CD4-positive, alpha-beta T cell treated with Interleukin-6 for 4 hours (primary cell): ENCODE measurements at places on chromosomes 7 and 10.

DNA sequence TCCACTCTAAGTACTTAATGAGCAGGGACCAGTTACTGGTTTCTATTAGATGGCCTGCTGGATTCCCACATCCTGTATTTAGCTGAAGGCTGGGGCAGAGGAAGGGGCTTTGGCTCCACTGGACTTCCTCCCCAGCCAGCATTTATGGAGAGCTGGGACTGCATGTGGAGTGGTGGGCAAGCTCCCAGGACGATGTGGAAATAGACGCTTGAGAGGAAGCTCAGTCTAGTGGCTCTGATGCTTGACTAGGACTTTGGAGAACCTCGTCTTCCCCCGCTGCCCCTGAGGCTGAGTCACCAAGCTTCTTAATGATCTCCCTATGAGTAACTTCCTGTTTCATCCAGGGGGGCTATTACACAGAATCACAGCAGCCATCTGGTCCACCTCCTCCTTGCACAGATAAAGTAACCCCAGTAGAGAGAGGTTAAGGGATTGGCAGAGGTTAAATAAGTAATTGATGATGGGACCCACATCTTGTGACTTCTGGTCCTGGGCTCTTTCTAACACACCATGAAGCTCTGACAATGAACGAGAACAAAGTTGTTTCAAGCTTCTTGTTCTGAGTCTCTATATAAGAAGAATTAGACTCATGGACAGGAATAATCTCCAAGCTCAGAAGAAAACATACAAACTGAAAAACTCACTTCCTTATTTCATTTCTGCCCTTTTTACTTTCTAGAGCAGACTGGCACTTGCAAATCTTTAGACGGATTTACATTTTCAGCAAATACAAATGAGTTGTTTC is 126.2 kb downstream of the PRPF18 start:
- DNase-seq = peak; percentile 14

GRCh38 chr10:17101257-17101909 is 28.2 kb downstream of the CUBN start:
- DNase-seq = no peak

DNA sequence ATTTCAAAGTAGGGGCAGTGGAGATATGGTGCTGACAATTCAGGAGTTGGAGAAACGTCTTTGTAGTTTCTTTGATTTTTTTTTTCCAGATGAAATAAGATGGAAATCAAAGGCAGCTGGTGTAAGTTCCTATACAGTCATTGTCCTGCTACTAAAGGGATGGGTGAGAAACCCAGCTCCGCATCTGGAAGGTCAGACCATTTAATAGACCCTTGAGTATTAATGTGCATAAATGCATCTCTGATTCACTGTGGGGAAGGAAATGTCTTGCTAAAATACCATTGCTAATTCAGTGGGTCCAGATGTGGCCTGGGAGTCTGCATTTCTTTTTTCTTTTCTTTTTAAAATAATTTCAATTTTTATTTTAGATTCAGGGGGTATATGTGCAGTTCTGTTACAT is 15.5 kb downstream of the ABCB4 start:
- no peak for DNase-seq

GRCh38 chr10:77266242-77266641 is 371.4 kb downstream of the KCNMA1 start:
- no peak for DNase-seq

- no peak for DNase-seq
These were observed 73.0 kb upstream of the IL6 start for GRCh38 chr7:22653951-22654350.

DNA sequence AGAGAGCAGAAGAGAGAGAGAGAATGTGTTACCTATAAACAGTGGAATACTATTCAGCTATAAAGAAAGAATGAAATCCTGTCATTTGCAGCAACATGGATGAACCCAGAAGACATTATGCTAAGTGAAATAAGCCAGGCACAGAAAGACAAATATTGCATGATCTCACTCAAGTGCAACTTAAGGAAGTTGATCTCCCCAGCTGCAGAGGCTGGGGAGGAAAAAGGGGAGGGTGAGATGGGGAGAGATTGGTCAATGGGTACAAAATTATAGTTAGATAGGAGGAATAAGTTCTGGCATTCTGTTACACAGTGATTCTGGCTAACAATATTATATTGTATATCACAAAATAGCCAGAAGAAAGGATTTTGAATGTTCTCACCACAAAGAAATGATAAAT is 11.2 kb upstream of the JAZF1 start:
- DNase-seq = no peak

DNA sequence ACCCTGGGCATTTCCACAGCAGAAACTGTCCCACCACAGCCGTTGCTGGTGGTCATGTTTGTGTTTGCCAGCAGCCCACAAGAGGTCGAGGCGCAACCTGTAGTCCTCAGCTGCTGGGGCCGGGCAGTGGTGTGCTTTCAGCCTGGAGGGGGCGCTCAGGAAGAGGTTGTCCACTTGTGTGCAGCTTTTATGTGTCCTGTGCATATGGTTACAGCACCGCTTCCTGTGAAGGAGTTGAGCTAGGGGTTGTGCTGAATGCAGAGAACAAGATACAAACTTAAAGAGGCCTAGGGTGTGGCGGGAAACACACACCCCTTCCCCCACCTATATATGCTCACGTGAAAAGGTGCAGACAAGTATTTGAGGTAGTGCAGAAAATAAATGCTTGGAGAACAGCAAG is 29.5 kb upstream of the PFKFB3 start:
- DNase-seq = peak; percentile 79

GRCh38 chr10:123912871-123913270 is 21.3 kb upstream of the CPXM2 start:
- no peak for DNase-seq

- DNase-seq = no peak
These were observed 839.9 kb upstream of the LRRTM3 start for GRCh38 chr10:66085906-66086305.

GRCh38 chr7:21076574-21076973 is 289.9 kb upstream of the SP8 start:
- DNase-seq = no peak

DNA sequence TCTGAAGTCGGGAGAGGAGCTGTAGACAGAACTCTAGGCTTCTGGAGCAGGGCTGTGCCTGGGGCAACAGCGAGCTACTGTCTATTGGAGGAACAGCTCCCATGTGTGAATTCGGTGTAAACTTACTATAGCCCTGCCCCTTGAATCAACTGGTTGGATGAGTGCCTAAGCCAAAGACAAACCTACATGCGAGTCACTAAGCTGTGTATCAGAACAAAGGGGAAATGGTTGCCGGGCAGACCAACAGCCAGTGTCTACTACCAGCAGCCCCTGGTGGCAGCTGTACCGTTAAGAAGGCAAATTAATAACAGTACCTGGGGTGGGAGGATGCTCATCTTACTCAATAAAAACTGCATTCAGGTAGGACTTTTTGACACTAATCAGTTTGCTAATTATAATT is 343.6 kb downstream of the ACTR3B start:
- DNase-seq = no peak

- DNase-seq = no peak
These were observed 904 bp upstream of the CCDC7 start for GRCh38 chr10:32445036-32445435.

GRCh38 chr7:34155220-34155908 is 250.0 kb downstream of the BMPER start:
- DNase-seq = no peak

- DNase-seq = no peak
These were observed 18.1 kb downstream of the CHAT start for GRCh38 chr10:49631975-49632374.

DNA sequence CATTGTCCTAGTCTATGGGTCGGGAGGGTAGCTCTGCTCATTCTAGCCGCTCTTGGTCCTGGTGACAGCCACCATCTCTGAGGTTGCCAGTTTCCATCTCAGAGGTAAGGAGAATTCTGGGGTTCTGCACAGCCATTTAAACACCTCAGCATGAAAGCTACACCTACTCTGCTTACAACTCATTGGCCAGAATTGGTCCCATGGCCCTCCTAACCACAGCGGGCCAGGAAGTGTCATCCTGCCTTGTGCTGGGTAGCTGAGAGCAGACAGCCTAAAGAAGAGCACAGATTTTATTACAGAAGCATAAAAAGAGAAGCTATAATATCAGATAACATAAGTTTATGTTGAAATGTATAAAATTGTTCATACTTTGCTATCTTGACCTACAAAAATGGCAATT is 152.7 kb downstream of the HECW1 start:
- DNase-seq = no peak

DNA sequence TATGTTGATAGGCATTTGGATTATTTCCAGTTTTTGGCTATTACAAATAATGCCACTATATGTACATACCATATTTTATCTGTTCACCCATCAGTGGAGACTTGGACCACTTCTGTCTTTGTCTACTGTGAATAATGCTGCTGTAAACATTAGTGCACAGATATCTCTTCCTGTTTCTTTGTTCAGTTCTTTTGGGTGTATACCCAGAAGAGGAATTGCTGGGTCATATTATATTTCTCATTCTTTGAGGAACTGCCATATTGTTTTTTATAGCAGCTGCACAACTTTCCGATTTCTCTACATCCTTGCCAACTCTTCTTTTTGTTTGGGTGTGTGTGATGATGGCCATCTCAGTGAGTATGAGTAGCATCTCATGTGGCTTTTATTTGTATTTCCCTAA is 218.0 kb downstream of the LRMDA start:
- no peak for DNase-seq

GRCh38 chr7:116340201-116340847 is 130.0 kb downstream of the TES start:
- DNase-seq = no peak

DNA sequence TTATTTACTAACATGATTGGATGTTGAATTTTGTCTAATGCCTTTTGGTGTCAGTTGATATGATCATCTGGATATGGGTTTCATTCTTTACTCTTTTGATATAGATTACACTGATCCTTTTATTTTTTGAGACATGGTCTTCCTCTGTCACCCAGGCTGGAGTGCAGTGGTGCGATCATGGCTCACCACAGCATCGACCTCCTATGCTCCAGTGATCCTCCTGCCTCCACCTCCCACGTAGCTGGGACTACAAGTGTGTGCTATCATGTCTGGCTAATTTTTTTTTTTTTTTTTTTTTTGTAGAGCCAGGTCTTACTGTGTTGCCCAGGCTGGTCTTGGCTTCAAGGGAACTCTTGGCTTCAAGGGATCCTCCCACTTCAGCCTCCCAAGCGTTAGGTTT is 27.1 kb downstream of the BMS1 start:
- DNase-seq = no peak

DNA sequence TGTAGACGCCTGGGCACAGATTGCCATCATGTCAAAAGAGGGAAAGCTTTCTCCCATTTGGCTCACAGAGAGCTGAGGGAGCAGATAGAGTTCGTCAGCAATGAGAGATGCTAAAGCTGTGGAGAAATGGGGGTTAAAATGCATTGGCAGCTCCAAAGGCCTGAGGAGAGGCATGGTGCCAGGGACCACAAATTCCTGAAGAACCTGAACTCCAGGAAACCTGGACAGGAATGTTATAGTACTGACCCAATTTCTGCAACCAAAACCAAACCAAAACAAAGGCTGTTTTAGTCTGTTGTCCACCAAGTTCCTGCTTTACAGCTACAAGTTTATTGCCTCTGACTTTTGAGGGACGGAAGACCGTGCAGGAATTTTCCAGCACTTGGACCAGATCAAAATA is 575.7 kb downstream of the REEP3 start:
- no peak for DNase-seq

DNA sequence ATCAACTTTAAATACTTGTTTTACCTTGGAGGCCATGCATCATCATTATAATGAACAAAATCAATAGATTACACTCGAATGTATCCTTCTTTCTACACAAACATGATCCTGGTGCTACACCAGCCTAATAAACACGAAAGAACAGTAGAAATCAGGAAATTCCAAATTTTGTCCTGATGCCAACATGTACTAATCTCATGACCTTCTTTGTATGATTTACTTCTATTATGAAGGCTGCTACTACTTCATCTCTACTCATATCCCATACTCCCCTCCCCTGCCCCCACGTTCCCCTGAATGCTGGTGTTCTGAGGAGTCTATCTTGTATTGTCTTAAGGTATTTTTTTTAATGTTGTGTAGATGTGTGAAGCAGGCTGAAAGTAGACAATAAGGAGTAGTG is 315.0 kb downstream of the CACNA2D1 start:
- DNase-seq = no peak

- no peak for DNase-seq
These were observed 142.4 kb downstream of the ADCY1 start for GRCh38 chr7:45716380-45717203.

DNA sequence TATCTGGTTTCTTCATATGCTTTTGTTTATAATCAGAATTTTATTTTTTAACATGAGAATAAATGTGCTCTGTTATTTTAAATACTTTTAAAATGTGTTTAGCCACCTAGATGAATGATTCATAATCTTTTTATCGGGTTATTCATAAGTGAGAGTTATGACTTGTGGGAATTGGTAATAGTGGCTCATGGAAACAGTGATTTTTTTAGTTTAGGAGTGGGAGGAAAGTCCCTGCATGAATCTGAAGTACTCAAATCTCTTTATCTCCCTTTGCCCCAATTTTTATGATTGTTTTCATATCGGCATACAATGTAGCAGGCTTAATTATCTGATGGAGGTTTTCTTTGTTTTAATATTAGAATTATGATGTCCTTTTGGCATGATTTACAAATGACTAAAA is 42.9 kb downstream of the TAX1BP1 start:
- DNase-seq = no peak
